ENCODE measurements at places on chromosomes 3 and 15. TPM values are rescaled to one million over a fixed set of nuclear protein-coding genes. Genes with fewer than 3 reads are reported as not detected.
A peak's percentile ranks its signal among the peaks of the same experiment; 100 is the strongest.

DNA sequence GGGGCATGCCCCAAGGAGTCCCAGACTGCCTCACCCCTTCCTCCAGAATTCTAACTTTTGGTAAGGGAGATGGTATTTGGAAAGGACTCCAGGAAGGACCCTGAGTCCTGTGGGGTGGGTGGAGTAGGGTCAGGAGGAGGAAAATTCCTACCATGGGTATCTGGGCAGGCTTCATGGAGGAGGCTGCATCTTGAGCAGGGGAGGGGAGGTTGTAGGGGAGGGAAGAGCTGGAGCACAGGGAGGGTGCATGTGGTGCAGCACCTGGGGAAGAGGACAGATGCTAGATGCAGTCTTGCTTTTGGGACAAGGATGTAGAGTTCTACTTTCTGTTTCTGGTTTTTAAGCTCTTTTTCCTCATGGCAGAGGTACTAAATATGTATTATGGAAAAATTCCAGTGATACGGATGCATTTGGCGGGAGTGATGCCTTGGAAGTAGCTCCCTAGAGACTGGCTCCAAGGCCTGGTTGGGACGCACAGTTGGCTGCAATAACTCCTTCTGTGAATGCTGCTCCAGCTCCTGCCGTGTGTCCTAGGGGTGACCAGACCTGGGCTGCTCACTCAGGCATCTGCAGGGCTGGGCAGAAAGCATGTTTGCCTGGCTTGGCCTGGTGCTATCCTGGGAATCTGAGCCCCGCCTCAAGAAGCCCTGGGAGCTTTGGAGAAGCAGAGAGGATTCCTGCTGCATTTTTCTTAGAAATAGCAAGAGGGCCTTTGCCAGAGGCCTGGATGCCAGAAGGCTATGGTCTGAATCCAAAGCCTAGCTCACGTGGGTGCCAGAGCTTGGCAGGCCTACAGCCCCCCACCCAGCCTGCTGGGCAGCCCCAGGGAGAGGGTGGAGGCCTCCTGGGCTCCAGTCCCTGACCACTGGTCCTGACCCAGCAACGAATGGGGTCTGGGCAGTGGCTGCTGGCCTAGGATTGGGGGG, 10.1 kb downstream of the SEMA3F start:
- H3K27ac ChIP-seq, result peak overlapping the region; percentile 71
- no peaks in the 10 kb centered on the region for H3K27me3 ChIP-seq

- H3K36me3 ChIP-seq, result no peaks in the 10 kb centered on the region
- peaks cover 13% of the 10 kb centered on the region for H3K4me1 ChIP-seq
- no peaks in the 10 kb centered on the region for H3K27me3 ChIP-seq
- DNase-seq, result peak; percentile 69
- H3K27ac ChIP-seq, result peak overlapping the region; percentile 74
Observed at GRCh38 chr3:16884084-16884747, 539 bp upstream of the PLCL2 start.

- H3K27me3 ChIP-seq, result no peaks in the 10 kb centered on the region
- no peak overlapping the region for H3K27ac ChIP-seq
- H3K36me3 ChIP-seq, result peaks cover 72% of the 10 kb centered on the region
- no peak for DNase-seq
Observed at GRCh38 chr3:97952872-97953271, 19.4 kb downstream of the RIOX2 start.

DNA sequence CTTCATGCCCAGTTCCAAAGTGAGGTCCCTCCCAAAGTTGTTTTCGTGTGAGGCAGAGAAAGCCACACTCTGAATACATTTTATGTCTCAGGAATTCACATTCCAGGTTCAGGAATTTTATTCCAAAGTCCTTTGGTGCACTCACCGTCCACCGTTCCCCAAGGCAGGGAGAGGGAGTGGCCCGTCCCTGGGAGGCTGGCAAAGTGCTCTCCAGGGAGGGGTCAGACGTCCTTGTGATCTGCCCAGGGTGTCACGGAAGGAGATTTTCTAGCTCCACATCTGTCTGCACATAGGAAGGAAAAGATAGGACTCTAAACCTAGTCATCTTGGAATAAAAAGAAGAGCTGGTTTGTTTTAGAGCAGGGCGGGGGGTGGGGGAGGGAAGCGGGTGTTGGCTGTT, 47.9 kb downstream of the KLF13 start:
- no peak overlapping the region for H3K27ac ChIP-seq
- no peak overlapping the region for H3K4me3 ChIP-seq
- peaks cover 40% of the 10 kb centered on the region for H3K4me1 ChIP-seq
- DNase-seq, result no peak
- H3K27me3 ChIP-seq, result no peaks in the 10 kb centered on the region

GRCh38 chr3:137998121-137999042, 11.6 kb upstream of the CLDN18 start:
- H3K27me3 ChIP-seq, result no peaks in the 10 kb centered on the region
- no peak overlapping the region for H3K4me3 ChIP-seq
- H3K36me3 ChIP-seq, result no peaks in the 10 kb centered on the region
- H3K27ac ChIP-seq, result no peak overlapping the region
- no peaks in the 10 kb centered on the region for H3K4me1 ChIP-seq

DNA sequence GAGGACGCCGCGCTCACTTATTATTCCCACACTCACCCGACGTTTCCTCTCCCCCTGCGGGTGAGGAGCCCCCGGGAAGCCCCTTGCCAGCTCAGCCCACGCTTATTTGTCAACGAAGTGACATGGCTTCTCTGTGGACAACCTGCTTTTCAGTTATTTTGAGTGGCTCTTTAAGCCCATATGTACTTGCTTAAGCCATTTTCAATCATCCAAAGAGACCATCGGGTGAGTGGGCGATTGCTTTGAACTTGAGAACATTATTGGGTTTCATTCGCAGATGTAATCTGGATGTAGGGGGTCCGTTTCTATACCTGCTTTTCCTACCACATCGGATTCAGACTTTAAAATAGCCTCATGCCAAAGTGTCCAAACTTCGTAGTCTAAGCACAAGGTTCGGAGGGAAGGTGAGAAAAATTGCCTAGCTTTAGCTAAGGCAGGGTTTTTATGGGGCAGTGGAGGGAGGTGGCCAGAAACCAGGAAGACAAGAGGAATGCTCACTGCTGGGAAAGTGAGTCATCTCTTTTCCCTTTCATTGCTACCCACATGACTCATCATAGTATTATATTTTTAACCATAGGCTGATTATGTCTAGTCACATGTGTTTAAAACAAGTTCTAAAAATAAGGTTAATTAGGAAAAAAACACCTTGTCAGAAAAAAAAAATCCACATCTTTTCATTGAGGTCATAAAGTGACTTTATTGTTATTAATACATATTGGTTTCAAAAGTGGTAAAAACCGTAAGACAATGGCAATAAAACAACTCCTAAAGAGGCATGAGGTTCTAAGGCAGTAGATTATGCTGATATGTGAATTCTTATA, 773.1 kb upstream of the NR2F2 start:
- no peaks in the 10 kb centered on the region for H3K36me3 ChIP-seq
- no peaks in the 10 kb centered on the region for H3K4me1 ChIP-seq
- no peak overlapping the region for H3K27ac ChIP-seq
- no peak overlapping the region for H3K4me3 ChIP-seq
- no peaks in the 10 kb centered on the region for H3K27me3 ChIP-seq

DNA sequence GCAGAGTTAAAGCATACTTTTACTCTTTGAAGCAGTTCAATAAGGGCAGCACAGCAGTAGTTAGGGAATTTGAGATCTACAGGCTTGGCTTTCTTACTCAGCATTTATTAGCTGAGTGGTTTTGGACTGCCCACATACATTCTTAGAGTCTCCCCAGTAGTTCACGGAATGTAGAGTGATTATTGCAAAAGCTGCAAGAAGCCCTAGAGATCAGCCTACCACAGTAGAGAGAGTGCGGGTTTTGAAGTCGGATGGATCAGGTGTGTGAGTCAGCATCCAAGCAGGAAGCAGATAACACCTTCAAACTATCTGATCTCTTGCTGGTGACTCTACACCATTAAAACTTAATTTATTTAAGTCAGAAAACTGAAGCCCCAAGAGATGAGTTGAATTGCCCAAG, 171.9 kb downstream of the SYNPR start:
- no peaks in the 10 kb centered on the region for H3K36me3 ChIP-seq
- no peak overlapping the region for H3K4me3 ChIP-seq
- no peak overlapping the region for H3K27ac ChIP-seq
- no peaks in the 10 kb centered on the region for H3K4me1 ChIP-seq
- no peak for DNase-seq

- peaks cover 12% of the 10 kb centered on the region for H3K4me1 ChIP-seq
- H3K4me3 ChIP-seq, result no peak overlapping the region
- H3K27me3 ChIP-seq, result peaks cover 3% of the 10 kb centered on the region
- no peak overlapping the region for H3K27ac ChIP-seq
- no peaks in the 10 kb centered on the region for H3K36me3 ChIP-seq
- no peak for DNase-seq
Observed at GRCh38 chr3:51817375-51817774, 38.3 kb upstream of the IQCF6 start.

GRCh38 chr3:161310649-161311423, 60.5 kb downstream of the SPTSSB start:
- no peak for DNase-seq
- H3K27ac ChIP-seq, result no peak overlapping the region
- H3K4me1 ChIP-seq, result no peaks in the 10 kb centered on the region
- H3K27me3 ChIP-seq, result no peaks in the 10 kb centered on the region
- H3K36me3 ChIP-seq, result no peaks in the 10 kb centered on the region

GRCh38 chr3:185632996-185633395, 46.9 kb downstream of the SENP2 start:
- peaks cover 14% of the 10 kb centered on the region for H3K36me3 ChIP-seq
- H3K4me3 ChIP-seq, result no peak overlapping the region
- no peaks in the 10 kb centered on the region for H3K4me1 ChIP-seq

DNA sequence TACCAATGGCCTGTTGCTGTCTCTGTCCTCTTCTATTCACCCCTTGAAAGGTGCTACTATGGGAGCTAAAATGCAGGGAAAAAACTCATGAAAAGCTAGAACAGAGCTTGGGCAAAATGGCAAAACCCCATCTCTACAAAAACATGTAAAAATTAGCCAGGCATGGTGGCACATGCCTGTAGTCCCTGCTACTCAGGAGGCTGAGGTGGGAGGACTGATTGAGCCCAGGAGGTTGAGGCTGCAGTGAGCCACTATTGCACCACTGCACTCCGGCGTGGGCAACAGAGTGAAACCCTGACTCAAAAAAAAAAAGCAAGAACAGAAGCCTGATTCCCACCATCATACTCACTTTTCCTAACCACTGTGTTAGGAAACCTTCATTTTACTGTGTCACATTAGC, 1.9 kb downstream of the MAP4 start:
- peak overlapping the region; percentile 44 for H3K27ac ChIP-seq
- H3K4me3 ChIP-seq, result no peak overlapping the region
- peaks cover 19% of the 10 kb centered on the region for H3K4me1 ChIP-seq
- H3K36me3 ChIP-seq, result peaks cover 7% of the 10 kb centered on the region

DNA sequence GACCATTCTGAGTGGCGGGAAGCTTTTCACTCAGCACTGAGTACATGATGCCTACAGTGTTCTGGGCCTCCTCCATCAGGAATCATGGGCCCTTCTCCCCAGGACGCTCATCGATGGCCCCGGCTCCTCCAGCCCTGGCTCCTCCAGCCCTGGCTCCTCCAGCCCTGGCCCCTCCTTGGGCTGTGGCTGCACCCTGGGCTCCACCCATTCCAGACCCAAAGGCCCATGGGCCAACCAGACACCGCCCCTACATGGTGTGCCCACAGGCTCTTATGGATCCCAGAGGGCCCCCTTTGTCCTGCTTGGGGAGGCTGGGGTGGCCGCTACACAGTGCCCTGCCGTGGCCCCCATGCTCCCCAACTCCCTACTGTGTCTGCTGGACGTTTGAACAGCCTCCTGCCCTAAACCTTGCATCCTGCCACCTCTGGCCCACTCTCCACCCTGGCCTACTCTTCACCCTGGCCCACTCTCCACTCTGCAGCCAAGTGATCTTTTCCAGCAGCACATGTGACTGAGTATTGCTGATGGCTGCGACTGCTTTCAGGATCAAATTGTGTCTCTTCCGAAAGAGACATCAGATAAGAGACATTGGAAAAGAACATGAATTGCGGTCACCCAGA, 57.9 kb downstream of the APBA2 start:
- H3K4me3 ChIP-seq, result no peak overlapping the region
- no peaks in the 10 kb centered on the region for H3K36me3 ChIP-seq
- H3K4me1 ChIP-seq, result peaks cover 2% of the 10 kb centered on the region
- no peak overlapping the region for H3K27ac ChIP-seq
- no peak for DNase-seq

DNA sequence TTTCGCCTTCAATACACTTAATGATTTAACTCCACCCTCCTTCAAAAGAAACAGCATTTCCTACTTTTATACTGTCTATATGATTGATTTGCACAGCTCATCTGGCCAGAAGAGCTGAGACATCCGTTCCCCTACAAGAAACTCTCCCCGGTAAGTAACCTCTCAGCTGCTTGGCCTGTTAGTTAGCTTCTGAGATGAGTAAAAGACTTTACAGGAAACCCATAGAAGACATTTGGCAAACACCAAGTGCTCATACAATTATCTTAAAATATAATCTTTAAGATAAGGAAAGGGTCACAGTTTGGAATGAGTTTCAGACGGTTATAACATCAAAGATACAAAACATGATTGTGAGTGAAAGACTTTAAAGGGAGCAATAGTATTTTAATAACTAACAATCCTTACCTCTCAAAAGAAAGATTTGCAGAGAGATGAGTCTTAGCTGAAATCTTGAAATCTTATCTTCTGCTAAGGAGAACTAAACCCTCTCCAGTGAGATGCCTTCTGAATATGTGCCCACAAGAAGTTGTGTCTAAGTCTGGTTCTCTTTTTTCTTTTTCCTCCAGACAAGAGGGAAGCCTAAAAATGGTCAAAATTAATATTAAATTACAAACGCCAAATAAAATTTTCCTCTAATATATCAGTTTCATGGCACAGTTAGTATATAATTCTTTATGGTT, at the start of gene CCR5:
Gene CCR5, plus strand, starts transcription at position 108 of the 680 bp plus-strand sequence. CDS start 1,957 bp downstream, outside the sequence.
- peak within 1 kb of the TSS; percentile 15 for H3K4me3 ChIP-seq

GRCh38 chr3:127030508-127031412, 47.8 kb downstream of the PLXNA1 start:
- H3K27me3 ChIP-seq, result no peaks in the 10 kb centered on the region
- no peak overlapping the region for H3K27ac ChIP-seq

- H3K4me1 ChIP-seq, result no peaks in the 10 kb centered on the region
- H3K36me3 ChIP-seq, result no peaks in the 10 kb centered on the region
- no peaks in the 10 kb centered on the region for H3K27me3 ChIP-seq
- no peak for DNase-seq
- H3K4me3 ChIP-seq, result no peak overlapping the region
- H3K27ac ChIP-seq, result no peak overlapping the region
Observed at GRCh38 chr3:155675094-155675493, 69.8 kb downstream of the PLCH1 start.

Gene EEF1AKMT4
- 1.6 TPM for total RNA-seq

Gene PPP1R14D
- total RNA-seq, result not detected

Gene IMPG2
- total RNA-seq, result 1.3 TPM

Gene LRCH3
- total RNA-seq, result 28.5 TPM

Gene MAGEF1
- 52.5 TPM for total RNA-seq

Gene MON1A
- total RNA-seq, result 5.3 TPM

Gene B3GALNT1
- total RNA-seq, result 20.4 TPM

All from muscle of leg (tissue), 16 donors.